ENCODE measurements at places on chromosomes 7 and 10.

DNA sequence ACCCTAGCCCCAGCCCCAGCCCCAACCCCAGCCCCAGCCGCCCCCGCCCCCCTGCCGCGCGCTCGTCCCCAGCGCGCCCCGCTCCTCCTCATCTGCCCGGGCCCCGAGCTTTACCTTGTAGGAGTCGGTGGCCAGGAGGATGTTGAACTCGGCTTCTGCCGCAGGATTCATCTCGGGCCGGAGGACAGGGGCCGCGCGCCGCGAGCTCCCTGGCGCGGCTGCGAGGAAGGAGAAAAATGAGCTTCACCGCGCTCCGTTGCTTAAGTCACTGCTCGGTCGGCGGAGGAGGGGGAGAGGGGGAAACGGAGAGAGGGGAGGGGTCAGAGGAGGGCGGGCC, at the start of gene NAMPT:
TSS of gene NAMPT (minus strand) at position 270 of the 337 bp plus-strand sequence. CDS start at position 171, 99 bp downstream.
- no peak for DNase-seq

GRCh38 chr7:1884583-1885350, 214.7 kb downstream of the ELFN1 start:
- no peak for DNase-seq

GRCh38 chr7:107931740-107932515, 40.9 kb downstream of the DLD start:
- no peak for DNase-seq

- DNase-seq: no peak
Observed at GRCh38 chr10:116154651-116155050, 118.4 kb downstream of the GFRA1 start.

DNA sequence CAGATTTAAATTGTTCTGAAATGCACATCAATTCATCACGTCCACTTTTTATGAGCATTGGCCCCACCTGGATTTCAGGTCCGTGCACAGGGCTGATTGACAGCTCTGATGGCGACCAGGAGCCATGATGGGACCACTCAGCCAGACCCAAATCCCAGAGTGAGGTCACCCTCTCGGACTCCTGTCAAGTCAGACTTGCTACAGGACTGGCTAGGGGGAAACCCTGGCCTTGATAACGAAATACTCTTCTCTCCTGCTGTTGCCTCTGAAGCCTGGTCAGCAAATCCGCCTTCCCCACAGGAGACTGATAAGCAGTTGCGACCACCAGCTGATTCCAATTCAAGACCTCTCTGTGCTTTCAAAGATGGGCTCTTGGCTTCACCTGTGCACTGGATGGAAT, 76.4 kb downstream of the CARD11 start:
- no peak for DNase-seq

GRCh38 chr7:80929619-80930018, 10.8 kb upstream of the SEMA3C start:
- no peak for DNase-seq

DNA sequence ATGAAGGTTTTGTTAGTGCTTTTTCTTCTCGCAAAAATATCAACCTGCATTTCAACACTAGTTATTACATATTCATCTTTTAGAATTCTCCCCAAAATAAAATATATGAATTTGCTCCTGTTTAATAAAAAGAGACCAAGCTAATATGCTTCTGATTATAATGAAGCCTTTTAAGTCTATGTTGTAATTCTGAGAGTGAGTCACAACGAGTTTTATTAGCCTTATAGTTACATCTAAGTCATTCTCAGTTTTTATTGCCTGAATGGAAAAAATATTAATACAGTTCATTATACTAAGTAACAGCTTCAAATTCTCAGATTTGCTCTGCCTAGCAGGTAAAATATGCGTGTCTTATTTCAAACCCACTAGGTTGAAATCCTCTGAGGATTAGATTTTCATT, 152.4 kb upstream of the CELF2 start:
- DNase-seq: no peak

- DNase-seq: no peak
Observed at GRCh38 chr7:31432836-31433340, 81.0 kb upstream of the ITPRID1 start.

- DNase-seq: no peak
Observed at GRCh38 chr10:109620396-109620795, 302.9 kb downstream of the XPNPEP1 start.

DNA sequence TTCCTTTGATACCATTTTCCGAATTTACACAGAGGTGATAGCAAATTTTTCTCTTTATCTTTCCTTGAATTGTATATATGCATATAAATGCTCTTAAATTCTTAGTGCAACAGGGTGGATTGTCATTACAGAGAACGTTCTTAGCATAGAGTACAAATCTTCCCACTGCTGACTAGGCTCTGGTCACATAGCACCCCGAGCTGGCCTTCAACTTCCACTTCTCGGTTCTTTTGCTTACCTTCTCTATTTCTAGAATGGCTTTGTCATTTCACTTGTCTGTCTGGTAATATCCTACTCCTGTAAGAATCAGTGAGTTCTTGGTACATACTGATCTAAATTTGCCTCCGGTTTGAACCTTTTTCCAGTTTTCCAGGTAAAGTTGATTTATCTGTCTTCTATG, 13.4 kb downstream of the ADIRF start:
- no peak for DNase-seq

DNA sequence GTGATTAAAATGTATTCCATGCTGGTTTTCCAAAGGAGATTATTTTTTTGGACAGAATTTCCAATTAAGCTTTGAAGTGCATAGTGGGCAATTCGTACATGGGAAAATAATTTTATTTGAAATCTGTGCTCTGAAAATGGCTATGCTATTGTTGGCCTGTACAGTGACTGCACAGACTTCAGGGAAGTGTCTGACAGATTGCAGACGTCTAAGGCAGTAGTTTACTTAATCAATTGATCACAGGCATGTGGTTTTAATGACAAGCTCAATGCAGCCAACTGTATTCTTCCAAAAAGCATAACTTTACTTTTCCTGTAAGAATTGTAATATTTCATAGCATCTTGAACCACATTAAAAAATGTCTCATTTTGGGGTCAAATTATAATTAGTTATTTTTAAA, 102.0 kb downstream of the SEMA3C start:
- no peak for DNase-seq

- DNase-seq: no peak
Observed at GRCh38 chr10:49309691-49310411, 10.9 kb downstream of the C10orf71 start.

GRCh38 chr10:62482581-62482980, 108.4 kb downstream of the ZNF365 start:
- DNase-seq: no peak

DNA sequence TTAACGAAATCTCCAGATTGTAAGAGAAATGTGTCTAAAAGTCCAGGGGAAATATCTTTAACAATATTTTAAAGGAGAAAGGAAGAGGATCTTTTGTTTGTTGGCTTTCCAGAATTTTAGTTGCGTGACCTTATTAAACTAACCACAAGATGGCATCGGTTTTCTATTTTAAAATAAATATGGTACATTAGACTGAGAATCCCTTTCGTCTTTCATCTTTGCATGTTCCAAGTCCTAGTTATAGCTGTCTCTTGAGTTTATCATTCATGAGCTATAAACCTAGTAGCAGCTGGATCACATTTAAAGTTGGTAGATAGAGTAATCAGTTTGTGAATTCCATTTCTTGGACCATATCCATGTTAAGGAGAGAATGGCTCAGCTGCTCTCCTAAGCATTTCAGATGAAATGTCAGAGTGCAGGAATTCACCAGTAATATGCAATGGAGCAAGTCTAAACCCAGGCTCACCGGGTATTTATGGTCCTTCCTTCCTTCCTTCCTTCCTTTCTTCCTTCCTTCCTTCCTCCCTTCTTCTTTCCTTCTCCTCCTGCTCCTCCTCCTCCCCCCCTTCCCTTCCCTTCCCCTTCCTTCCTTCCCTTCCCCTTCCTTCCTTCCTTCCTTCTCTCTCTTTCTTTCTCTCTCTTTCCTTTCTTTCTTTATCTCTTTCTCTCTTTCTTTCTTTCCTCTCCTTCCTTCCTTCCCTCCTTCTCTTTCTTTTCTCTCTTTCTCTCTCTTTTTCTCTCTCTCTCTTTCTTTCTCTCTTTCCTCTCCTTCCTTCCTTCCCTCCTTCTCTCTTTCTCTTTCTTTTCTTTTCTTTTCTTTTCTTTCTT, 57.8 kb upstream of the RAB18 start:
- no peak for DNase-seq

DNA sequence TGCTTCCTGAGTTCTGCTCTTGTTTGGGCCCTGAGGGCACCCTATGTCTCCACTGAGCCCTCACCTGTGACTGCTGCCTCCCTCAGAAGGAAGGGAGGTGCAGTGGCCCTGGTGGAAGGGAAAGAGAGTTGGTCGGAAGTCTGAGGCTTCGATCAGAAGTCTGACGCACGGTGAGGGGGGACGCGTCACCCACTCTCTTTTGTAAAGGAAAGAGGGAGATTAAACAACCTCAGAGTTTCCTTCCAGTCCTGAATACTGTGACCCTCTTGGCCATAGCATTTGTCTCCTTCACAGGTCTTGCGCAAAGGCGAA, 31.4 kb upstream of the TRIM8 start:
- peak; percentile 64 for DNase-seq

DNA sequence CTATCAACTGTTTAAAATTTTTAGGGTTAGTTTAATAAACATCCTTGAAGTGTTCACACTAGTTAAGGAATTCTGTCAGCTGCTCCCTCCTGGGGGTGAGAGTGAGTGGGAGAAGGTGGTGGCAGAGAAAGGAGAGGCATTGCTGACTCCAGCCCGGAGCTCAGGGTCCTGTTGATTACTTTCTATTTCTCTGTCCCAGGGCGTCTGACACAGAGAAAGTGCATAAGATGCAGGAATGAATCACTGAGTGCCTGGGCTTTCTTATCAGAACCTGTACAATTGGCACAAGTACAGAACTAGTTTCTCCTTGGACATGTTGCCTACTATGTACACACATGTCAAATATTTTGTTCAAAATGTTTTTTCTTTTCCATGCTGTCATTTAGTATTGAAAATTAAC, 410.8 kb upstream of the COBL start:
- DNase-seq: no peak

GRCh38 chr10:30691639-30692015, 62.1 kb upstream of the LYZL2 start:
- no peak for DNase-seq

GRCh38 chr7:1768832-1769231, 98.8 kb downstream of the ELFN1 start:
- DNase-seq: no peak

DNA sequence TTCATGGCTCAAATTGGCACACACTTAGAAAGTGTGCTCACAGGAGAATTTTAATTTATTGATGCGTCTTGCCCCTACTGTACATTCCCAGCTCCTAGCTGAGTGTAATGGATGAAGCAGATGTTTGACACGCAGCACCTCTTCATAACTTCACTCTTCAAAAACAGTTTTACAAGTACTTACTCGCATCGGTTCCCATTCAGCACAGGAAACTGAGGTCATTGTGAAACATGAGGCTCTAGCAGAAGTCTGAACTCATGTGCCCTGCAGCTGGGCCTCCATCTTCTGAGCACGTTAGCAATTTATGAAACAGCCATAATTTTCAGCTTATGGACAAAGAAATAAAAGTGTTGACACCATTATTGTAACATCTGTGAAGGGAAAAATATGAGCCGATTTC, 558.9 kb upstream of the MGMT start:
- DNase-seq: no peak

- no peak for DNase-seq
Observed at GRCh38 chr7:28155019-28155660, 25.5 kb downstream of the JAZF1 start.

GRCh38 chr10:20959242-20959641, 62.1 kb upstream of the NEBL start:
- no peak for DNase-seq

- no peak for DNase-seq
Observed at GRCh38 chr10:11359869-11360268, 251.6 kb downstream of the USP6NL start.

DNA sequence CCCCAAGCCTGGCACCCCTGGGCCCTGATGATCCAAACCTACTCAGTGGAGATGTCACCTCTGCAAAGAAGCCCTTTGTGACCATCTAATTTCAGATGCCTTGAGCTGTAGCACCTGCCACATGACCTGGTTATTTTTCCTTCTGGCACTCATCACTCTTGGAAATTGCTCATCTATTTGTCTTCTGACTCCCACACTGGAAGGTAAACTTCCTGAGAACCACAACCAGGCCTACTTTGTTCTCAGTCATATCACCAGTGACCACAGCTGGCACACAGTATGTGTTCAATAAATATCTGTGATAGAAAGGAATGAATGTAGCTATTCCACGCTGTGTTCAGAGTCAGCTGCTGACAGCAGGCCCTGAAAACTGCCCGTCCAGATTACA, 97.1 kb downstream of the SH3PXD2A start:
- no peak for DNase-seq

- DNase-seq: peak; percentile 59
Observed at GRCh38 chr10:124917428-124918190, 24.3 kb upstream of the ZRANB1 start.

GRCh38 chr7:102313997-102314780, 27.5 kb downstream of the SH2B2 start:
- DNase-seq: no peak

DNA sequence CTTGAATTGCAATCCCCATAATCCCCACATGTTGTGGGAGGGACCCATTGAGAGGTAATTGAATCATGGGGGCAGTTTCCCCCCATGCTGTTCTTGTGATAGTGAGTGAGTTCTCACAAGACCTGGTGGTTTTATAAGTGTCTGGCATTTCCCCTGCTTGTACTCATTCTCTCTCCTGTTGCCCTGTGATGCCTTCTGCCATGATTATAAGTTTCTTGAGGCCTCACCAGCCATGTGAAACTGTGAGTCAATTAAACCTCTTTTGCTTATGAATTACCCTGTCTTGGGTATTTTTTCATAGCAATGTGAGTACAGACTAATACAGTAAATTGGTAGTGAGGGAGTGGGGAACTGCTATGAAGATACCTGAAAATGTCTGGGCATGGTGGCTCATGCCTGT, 65.0 kb downstream of the ANKRD7 start:
- no peak for DNase-seq

DNA sequence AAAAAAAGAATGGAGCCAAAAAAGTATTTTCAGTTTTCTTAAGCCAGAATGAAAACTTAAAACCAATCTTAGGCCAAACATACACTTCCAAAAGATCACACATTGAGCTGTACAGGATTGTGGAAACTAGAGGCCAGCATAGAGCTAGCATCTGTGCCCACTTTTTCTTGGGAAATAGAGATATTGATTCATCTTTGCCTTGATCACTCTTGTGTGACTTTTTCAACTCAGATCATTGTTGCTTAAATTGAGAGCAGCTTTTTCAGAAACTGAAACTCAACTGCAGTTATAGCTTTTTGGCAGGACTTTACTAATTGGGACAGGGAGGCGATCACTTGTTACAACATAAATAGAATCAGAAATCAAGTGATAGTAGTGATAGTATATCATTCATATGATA, 132.2 kb downstream of the PRKG1 start:
- DNase-seq: no peak

- DNase-seq: no peak
Observed at GRCh38 chr10:101564490-101564991, 23.5 kb downstream of the POLL start.

- DNase-seq: no peak
Observed at GRCh38 chr7:156497776-156498509, 142.6 kb upstream of the RNF32 start.

GRCh38 chr10:132709471-132709951, 76.4 kb downstream of the NKX6-2 start:
- no peak for DNase-seq

Data from activated T-cell treated with anti-CD3 and anti-CD28 coated beads, Interleukin-2, amount 50 U/mL, for 24 hours (primary cell).